ENCODE measurements at places on chromosomes 7 and 10. TPM values are rescaled to one million over a fixed set of nuclear protein-coding genes. Genes with fewer than 3 reads are reported as not detected.

GRCh38 chr7:29335188-29336083 lies 140.9 kb downstream of the CHN2 start:
- DNase-seq: no peak

NEBL gene
- total RNA-seq: 7.5 TPM

DNA sequence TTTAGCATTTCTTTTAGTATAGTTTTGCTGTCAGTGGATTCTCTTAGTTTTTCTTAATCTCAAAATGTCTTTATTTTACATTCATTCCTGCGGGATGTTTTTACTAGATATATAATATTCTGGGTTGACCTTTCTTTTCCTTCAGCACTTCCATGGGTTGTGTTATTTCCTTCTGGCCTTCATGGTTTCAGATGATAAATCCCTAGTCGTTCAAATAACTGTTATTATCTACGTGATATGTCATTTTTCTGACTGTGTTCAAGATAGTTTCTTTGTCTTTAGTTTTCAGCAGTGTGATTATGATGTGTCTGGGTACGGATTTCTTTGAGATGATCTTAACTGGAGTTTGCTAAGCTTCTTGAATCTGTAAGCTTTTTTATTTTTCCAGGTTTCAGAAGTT lies 75.7 kb upstream of the ELN start:
- DNase-seq: no peak

- DNase-seq: no peak
These were observed 93.7 kb downstream of the FZD1 start for GRCh38 chr7:91357901-91358300.

- peak; percentile 25 for DNase-seq
These were observed 340.8 kb downstream of the PHTF2 start for GRCh38 chr7:78139335-78139734.

HELLS gene
- 181 TPM for total RNA-seq

DNA sequence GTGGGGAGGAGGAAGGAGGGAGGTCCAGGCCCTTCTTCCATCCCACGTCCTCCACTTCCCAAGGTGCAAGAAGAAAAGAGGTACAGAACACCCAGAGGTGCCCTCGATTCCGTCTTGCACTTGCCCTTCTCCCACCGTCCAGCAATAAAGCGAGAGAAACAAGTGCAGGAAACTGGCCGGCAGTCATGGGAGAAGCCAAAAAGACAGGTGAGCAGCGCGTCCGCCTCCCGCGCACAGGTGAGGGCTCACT lies 1.3 kb downstream of the C10orf95 start:
- DNase-seq: no peak

GRCh38 chr7:105776986-105777910 lies 99.2 kb downstream of the ATXN7L1 start:
- DNase-seq: no peak

- no peak for DNase-seq
These were observed 199.9 kb downstream of the CAMK1D start for GRCh38 chr10:12549297-12549696.

DNA sequence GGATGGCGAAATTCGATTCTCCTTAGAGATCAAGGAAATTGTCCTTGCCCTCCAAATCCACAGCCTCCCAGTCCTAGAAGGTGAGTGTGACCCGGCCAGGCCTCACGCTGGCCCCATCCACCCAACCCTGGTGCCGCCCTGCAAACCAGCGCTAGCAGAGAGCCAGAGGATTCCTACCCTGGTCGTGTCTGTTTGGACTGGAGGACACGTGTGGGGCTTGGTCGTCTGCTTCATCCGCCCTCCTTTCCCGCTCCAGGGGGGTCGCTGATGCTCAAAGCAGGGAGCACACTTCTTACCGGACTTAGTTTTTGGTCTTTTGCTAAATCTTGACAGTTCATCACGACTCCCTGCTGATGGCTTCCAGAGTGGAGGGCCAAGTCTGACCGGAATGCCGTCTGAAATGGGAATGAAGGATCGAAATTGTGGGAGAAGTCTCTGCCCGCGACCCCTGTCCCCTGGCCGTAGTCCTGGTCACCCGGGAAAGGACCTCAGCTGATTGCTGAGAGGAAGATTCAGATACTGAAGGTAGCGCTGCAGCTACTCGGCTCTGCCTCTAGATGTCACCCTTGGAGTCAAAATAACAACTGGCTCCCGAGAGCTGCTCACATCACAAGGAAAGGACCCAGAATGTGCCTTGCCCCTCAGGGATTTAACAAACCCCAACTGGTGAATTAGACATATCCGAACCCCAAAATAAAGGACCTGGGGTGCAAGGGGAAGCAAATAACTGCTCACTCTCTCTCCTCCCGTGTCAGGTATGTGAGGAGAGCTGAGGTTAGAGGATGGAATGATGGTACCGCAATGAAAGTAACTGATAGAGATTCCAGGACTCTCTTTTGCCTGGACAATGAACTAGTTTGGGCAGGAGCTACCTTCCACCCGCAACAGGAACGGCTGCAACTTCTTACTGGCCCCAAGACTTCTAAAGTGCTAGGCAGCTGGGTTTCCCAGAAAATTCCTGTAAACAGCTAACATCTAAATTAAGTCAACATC lies 23.5 kb upstream of the ORC5 start:
- DNase-seq: peak; percentile 63

AASS gene
- 38.8 TPM for total RNA-seq

SLC13A1 gene
- total RNA-seq: not detected

GRCh38 chr10:127398140-127398970 lies 150.8 kb upstream of the NPS start:
- peak; percentile 93 for DNase-seq

ABCC2 gene
- 1.3 TPM for total RNA-seq

DNA sequence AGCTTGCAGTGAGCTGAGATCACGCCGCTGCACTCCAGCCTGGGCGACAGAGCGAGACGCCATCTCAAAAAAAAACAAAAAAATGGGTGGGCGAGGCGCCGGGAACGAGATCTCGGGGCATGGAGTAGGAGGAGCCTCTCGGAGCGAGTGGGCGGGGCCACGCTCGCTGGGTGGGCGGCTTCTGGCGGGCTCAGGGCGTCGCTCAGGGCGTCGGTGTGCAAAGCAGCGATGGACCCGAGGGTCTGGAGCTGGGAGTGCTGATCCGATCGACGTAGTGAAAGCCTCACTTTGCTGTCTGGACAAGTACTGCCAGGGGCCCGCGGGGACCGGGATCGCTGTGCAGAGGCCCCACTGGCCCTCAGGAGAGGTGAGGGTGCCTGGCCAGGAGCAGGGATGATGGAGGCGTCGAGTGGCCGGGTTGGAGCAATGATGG lies 22.6 kb upstream of the AMZ1 start:
- peak; percentile 48 for DNase-seq

PODXL gene
- total RNA-seq: 22.1 TPM

DNA sequence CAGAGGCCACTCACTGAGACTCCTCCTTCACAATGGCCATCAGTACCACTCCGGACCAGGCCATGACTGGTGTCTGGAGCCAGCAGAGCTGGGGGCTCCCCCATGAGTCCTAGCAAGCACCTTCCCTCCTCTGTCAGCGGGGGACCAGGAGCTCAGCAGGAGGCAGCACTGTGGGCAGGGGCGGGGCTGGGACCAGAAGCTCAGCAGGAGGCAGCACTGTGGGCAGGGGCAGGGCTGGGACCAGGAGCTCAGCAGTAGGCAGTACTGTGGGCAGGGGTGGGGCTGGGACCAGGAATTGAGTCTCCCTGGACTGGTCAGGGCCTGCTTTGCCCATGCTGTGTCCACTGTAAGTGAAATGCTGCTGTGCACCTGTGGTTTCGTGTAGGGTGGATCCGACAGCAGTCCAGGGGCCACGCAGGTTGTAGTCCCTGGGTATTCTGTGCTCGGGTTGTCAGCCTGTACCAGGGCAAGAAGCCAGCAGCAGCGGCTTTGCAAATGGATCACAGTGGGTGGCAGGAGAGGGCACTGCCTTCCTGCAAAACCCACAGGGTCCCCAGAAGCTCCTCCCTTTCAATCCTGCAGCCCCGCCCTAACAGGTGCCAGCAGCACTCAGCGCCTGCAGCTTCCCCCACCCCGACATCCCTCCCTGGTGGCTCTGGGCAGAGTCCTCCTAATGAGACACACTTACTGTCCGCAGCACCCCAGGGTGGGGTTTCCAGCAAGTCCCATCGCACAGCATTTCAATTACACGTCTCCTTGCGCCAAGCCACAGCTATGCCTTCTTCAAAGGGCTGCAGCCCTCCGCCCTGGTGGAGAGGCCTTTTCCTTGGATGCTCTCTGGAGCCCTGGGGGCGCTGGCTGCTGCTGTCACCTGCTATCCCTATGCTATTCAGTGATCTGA lies 220.5 kb downstream of the TCERG1L start:
- peak; percentile 38 for DNase-seq

DNA sequence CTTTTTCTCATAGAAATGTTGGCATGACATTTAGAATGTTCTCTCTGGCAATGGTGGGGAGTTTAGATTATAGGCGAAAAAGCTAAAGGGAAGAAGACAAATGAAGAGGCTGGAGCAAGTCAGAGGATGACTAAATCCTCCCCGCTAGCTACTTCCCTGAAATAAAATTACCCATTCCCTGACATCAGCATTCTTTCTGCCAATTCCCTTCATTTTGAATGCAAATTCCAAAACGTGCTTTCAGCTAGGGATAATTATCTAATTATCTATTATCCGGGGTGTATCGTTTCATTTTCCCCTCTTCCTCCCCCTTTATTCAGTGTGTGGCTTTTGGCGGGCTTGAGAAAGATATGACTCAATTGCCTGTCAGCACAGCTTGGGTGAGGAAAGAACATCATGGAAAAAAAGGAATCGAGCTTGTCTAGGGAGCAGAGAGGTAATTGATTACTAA lies 672.3 kb downstream of the TNS3 start:
- peak; percentile 95 for DNase-seq

GRCh38 chr10:60380781-60381180 lies 8.9 kb downstream of the ANK3 start:
- no peak for DNase-seq

PRSS37 gene
- not detected for total RNA-seq

Data from A673 (cell line).